ENCODE measurements at places on chromosomes 4 and X.

GRCh38 chr4:24912252-24913118 lies at the start of gene CCDC149:
CCDC149 (minus strand) TSS chr4:24913042; CDS start chr4:24912864, 178 bp downstream.
- DNase-seq = peak; percentile 79

- DNase-seq = no peak
Observed at GRCh38 chr4:140018931-140019618, 134.9 kb downstream of the MAML3 start.

- no peak for DNase-seq
Observed at GRCh38 chr4:5916229-5916628, 23.3 kb upstream of the CRMP1 start.

GRCh38 chr4:7237873-7238272 lies 45.5 kb downstream of the SORCS2 start:
- DNase-seq = no peak

- DNase-seq = no peak
Observed at GRCh38 chr4:117481742-117482141, 396.4 kb upstream of the TRAM1L1 start.

- DNase-seq = no peak
Observed at GRCh38 chrX:8254401-8254800, 83.3 kb upstream of the VCX2 start.

DNA sequence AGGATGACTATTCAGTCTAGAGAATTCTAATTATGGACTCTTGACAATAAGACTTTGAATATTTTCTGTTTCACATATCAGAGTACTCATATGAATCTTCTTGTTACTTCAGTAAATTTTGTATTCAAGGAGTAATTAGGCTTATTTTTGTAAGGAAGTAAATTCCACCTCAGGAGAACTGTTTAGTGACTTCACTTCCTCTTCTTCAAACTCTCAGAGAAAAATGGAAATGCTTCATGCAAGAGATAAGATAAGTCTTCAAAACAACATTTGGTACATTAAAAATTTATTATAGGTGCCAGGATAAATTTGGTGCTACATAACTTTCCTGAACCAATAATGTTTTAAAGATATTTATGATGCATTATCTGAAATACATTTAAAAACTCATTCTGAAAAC lies 1421.9 kb downstream of the PCDH7 start:
- DNase-seq = no peak

GRCh38 chr4:82909326-82909725 lies 8.8 kb downstream of the THAP9 start:
- DNase-seq = no peak

GRCh38 chr4:141580523-141580922 lies 55.9 kb upstream of the IL15 start:
- no peak for DNase-seq

DNA sequence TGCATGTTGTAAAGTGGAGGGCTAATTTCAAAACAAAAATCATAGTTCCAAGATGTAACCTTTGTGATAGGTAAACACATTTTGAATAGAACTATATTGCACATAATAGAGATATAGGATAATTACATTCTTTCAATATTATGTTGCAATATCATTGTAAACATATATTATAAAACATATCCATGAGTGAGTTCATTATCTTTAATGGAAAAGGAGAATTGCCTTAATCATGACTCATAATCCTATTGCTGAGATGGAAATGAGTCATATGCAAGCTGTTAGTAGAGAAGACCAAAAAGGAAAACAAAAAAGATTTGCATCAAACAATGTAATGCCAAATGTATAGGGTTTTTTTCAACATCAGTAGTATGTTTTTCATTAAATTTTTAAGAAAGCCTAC lies 73.7 kb upstream of the WDR44 start:
- no peak for DNase-seq

DNA sequence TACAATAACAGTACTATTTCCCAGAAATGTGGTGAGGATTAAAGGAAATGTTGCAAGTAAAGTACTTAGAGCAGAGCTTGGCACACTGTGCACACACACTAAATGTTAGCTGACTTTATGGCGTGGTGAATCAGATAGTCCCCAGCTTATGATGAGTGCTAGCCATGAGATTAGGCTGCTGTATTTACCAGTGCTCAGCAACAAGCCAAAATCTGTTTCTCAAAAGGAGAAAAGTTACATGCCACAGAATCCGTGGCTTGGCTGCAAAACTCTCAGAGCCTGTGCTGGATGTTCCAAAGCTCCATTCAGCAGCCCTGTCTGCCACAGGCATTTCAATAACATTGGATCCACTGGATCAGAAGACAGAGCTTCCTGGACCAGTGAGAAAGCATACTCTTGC lies 12.8 kb upstream of the STBD1 start:
- DNase-seq = no peak

- DNase-seq = no peak
Observed at GRCh38 chr4:57401586-57401985, 291.4 kb upstream of the IGFBP7 start.

- no peak for DNase-seq
Observed at GRCh38 chr4:38328989-38329729, 334.8 kb upstream of the KLF3 start.

DNA sequence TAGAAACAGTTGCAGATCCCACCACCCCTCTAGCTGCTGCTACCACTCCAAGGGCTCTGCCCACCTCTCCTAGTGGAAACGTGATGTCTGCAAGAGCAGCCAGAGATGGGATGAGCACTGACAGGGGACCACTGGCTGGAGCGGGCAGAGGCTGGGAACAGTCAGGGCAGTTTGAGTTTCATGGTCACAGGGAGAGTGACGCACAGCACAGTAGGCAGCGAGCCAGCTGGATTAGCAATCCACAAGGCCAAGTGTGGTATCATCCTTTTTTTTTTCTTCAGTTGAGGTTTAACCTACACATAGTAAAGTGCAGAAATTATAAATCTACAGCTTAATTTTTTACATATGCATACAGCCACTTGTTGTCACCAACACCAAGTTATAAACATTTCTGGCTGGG lies 6.4 kb upstream of the SCML2 start:
- DNase-seq = no peak

- no peak for DNase-seq
Observed at GRCh38 chr4:155208258-155209054, at the start of gene NPY2R. NPY2R (plus strand) TSS chr4:155208636; CDS start chr4:155213940, 5,304 bp downstream.

- DNase-seq = no peak
Observed at GRCh38 chr4:70925899-70926635, 23.9 kb downstream of the MOB1B start.

All from NCI-H2171 (cell line).